ENCODE measurements at places on chromosomes 4 and X. TPM values are rescaled to one million over a fixed set of nuclear protein-coding genes. Genes with fewer than 3 reads are reported as not detected.

DNA sequence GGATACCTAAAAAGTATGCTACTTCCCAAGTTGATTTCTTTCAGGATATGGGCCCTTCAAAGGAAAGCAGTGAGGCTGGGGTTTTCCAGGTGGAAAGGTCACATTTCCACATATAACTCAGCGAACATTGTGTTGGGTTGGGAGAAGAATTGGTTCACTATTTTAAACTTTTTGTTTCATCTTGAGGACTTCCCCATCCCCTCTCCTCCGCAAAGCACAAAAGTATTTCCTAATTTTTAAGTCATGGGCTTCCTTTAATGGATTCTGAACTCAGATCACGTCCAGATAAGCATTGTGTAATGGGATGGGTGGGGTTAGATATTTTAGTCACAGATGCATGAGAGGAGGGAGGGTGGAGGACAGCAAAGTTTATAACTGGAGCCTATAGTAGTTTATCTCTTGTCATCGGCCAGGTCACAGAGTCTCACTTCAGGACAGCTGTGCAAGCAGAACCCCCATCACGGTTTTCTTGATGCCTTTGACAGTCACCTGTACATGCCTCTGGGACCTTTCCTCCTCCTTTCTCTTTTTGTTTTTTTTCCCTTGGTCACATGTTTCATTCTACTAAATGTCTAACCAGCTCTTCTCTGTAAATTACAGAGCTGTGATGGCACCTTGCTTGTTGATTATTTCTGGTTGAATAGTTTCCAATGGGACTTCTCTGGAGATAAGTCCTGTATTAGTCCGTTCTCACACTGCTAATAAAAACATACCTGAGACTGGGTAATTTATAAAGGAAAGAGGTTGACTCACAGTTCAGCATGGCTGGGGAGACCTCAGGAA is 115.4 kb downstream of the PTTG2 start:
- peaks cover under 1% of the 10 kb centered on the region for H3K4me1 ChIP-seq
- DNase-seq, result no peak
- no peak overlapping the region for H3K4me3 ChIP-seq
- H3K27me3 ChIP-seq, result no peaks in the 10 kb centered on the region

DNA sequence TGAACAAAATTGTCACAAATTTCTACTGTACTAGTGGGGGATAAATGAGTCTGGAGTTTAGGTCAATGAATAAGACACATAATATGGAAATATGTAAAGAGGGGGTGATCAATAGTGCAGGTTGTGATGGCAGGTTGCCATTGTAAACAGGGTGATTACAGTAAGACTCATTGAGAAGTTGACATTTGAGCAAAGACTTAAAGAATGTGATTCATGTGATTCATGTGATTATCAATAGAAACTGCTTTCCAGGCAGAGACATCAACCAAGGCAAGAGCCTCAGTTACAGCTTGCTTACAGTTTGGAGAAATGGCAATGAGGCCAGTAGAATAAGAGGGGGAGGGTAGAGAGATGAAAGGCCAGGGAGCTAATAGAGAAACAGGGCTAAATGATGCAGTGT is 45.8 kb upstream of the GIMD1 start:
- H3K27ac ChIP-seq, result no peak overlapping the region
- H3K4me1 ChIP-seq, result no peaks in the 10 kb centered on the region
- no peak overlapping the region for H3K4me3 ChIP-seq
- H3K27me3 ChIP-seq, result peaks cover 25% of the 10 kb centered on the region
- no peaks in the 10 kb centered on the region for H3K36me3 ChIP-seq

DNA sequence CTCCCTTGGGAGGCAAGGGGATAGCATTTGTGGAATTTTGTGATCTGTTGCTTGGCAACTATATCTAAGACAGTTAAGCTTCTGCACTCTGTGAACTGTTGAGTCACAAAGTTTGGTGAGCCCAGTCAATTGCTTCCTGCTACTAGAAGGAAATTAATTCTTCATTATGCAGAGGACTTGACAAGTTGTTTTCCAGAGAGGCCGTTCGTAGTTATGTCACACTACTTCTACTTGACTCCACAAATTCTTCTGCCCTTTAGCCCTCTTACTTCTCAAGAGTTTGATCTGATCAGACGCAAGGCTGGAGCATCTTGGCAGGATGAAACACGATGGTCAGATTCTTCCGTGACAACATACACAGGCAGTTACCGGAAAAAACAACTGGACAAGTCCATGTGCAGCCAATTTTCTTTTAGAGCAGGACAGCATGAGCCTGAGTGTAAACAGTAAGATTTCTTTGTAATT is at the start of gene C4orf51:
Gene C4orf51 (plus strand): TSS at position 156 of the 465 bp plus-strand sequence. CDS start 58 bp downstream, at position 214.
- H3K36me3 ChIP-seq, result peaks cover 2% of the 10 kb centered on the region
- no peak for DNase-seq
- H3K4me3 ChIP-seq, result no peak within 1 kb of the TSS
- no peak within 1 kb of the TSS for H3K27ac ChIP-seq
- H3K27me3 ChIP-seq, result peaks cover 28% of the 10 kb centered on the region

- no peaks in the 10 kb centered on the region for H3K36me3 ChIP-seq
- no peaks in the 10 kb centered on the region for H3K4me1 ChIP-seq
- H3K27me3 ChIP-seq, result no peaks in the 10 kb centered on the region
- no peak overlapping the region for H3K27ac ChIP-seq
- H3K4me3 ChIP-seq, result no peak overlapping the region
These were observed 25.2 kb downstream of the TAF7L start for GRCh38 chrX:101265869-101266428.

PRSS12 gene
- total RNA-seq, result not detected

- DNase-seq, result no peak
- H3K4me1 ChIP-seq, result peaks cover 2% of the 10 kb centered on the region
- H3K27ac ChIP-seq, result no peak within 1 kb of the TSS
- peaks cover 24% of the 10 kb centered on the region for H3K27me3 ChIP-seq
- peak within 1 kb of the TSS; percentile 81 for H3K4me3 ChIP-seq
- H3K36me3 ChIP-seq, result no peaks in the 10 kb centered on the region
These were observed at the start of gene ESX1 for GRCh38 chrX:104254442-104255115. ESX1 (minus strand) TSS chrX:104254933; CDS start chrX:104254849, 84 bp downstream.

DNA sequence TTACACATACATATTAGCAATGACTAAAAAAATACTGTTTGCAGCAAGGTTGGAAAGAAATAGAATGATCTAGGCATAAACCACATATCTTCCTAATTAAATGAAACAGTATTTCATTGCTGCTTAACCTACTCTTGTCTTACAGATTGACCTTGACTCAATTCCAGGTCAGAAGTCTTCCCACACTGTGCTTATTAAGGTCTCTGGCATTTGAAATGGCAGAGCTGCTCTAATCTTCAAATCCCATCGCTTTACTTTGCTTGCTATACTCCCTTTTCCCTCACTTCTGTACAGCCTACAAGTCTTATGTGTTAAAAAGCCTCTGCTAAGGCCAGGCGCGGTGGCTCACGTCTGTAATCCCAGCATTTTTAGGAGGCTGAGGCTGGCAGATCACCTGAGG is 424.5 kb downstream of the RPA4 start:
- H3K36me3 ChIP-seq, result peaks cover 2% of the 10 kb centered on the region
- no peak for DNase-seq
- H3K4me3 ChIP-seq, result no peak overlapping the region
- H3K4me1 ChIP-seq, result peaks cover 3% of the 10 kb centered on the region

DNA sequence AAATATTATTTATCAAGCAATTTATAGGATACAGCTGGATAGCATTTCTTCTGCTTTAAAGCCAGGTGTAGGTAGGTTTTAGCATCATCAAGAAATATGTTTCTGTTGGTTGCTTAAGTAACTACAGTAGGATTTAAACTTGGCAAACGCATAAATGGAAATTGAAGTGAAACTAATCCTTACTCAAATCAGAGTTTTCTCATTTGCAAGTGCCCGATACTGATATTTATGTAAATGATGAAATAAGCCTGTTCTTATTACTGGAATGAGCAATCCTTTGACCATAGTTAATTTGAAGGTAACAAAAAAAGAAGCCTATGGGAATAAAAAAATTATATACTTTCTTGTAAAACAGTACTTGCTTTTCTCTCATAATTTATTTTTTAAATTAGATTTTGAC is 23.2 kb upstream of the PIGA start:
- no peaks in the 10 kb centered on the region for H3K36me3 ChIP-seq
- H3K27ac ChIP-seq, result no peak overlapping the region

DNA sequence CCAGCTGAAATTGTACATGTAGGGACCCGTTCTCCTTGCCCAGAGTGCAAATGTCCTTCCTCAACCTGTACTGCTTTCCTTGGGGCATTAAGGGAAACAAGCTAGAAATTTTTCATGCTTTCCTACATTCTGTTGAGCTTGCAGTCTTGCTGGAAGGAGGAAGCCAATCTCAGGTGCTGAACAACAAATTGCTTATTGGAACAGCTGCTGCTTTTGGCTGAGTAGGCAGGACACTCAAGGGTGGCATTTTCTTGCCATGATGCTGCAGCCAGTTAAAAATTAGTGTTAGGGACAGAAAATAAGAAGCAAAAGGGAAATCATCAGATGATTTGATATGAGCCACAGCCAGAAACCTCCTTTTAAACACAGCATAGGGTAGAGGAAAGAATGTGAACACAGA is 223.7 kb downstream of the QDPR start:
- H3K27me3 ChIP-seq, result peaks cover 34% of the 10 kb centered on the region
- H3K4me3 ChIP-seq, result no peak overlapping the region
- no peaks in the 10 kb centered on the region for H3K36me3 ChIP-seq
- H3K4me1 ChIP-seq, result peaks cover 2% of the 10 kb centered on the region
- H3K27ac ChIP-seq, result no peak overlapping the region

DNA sequence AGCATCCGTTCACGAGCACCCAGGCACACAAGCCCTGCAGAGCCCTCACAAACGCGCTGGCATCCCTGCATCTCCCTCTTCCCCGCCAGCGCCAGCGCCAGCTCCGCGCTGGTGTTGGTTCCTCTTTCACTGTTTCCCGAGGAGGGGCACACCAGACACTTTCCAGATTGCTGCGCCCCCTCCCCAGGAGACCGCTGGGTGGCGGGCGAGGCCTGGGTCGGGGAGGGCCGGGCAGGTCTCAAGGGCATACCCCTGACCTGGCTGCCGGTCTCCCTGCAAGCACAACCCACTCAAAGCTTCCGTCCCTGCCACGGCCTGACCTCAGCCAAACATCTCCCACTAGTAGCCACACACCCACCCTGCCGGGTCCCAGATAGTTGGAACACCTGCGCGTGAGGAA is 2.2 kb upstream of the NKX1-1 start:
- peak overlapping the region; percentile 28 for H3K4me3 ChIP-seq
- H3K27me3 ChIP-seq, result peaks cover 57% of the 10 kb centered on the region
- no peak for DNase-seq

WDR17 gene
- total RNA-seq, result 1.8 TPM

All from T-helper 17 cell (primary cell).